NCI-H526 treated with DMSO at 0.1 percent for 48 hours (cell line): ENCODE measurements at places on chromosomes 7 and 10.

DNA sequence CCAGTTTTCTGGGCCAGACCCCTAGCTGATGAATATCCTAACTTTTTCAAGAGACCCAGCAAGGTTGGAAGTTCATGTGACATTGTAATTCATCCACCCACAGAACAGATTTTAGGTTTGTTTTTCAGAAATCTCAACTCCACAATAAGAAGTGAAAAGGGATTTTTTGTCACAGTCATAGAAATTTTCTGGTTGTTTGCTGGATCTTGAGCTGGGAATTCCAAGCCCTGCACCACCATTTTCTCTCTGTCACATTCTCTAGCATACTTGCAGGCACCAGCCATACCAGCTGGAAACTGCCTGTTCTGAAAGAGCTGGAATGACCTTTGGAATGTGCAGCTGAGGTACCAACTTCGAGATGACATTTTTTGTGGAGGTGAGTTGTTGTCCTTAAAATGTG is 8.5 kb downstream of the TAS2R60 start:
- DNase-seq: no peak

DNA sequence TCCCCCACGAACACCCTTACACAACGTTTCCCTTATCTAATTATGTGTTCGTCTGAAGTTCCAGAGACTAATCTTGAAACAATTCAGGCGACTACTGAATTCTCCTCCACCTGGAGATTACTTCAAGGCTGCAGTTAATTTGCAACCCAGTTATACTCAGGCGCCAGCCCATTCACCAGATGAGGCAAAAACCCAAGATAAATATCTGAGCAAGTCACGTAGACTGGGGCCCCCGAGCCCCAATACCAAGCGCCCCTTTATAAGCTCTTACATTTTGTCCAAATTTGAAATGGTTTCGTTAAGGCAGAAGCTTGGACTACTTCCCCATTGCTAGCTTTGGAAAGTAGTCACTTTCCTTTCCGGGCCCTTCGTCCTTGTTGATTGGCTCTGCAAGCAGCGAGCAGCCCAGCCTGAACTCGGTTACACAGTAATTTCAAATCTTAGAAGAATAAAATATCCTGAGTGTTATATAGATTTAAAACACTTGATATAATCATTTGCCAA is 1.2 kb downstream of the TPK1 start:
- DNase-seq: no peak

DNA sequence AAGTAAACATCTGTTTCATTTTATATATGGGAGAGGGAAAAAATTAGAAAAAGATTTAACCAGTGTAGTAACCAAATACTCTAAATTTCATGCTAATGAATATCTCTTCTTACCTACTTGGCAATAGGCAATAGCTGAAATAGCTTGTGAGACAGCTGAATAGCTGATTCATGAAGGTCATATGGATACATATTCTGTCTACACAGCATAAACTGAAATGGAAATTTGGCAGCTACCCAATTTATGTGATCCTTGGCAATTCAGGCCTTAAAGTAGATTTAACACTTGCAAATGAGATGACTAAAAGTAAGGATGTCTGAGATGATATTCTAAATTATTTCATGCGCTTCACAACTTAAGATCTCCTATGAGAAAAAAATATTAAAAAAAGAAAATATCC is 261.2 kb upstream of the SEMA3A start:
- no peak for DNase-seq

DNA sequence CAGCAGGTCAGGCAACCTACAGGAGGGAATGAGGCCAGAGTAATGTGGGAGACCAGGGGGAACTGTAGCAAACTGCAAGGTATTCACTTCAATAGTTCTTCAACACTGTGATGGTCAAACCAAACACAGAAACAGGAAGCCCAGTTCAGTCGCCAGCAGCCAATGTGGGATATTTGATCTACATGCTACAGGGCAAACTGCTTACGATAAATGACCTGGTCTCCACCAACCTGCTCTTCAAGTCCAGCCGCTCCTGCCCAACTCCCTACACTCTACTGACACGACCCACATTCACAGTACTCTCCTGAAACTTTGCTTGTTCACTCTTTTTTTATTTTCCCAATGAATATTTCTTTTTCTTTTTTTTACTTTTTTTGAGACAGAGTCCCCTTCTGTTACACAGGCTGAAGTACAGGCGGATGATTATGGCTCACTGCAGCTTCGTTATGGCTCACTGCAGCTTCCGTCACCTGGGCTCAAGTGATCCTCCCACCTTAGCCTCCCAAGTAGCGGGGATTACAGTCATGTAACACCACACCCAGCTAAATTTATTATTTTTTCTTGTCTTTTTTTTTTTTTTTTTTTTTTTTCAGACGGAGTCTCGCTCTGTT is 42.1 kb downstream of the MDH2 start:
- peak; percentile 46 for DNase-seq

DNA sequence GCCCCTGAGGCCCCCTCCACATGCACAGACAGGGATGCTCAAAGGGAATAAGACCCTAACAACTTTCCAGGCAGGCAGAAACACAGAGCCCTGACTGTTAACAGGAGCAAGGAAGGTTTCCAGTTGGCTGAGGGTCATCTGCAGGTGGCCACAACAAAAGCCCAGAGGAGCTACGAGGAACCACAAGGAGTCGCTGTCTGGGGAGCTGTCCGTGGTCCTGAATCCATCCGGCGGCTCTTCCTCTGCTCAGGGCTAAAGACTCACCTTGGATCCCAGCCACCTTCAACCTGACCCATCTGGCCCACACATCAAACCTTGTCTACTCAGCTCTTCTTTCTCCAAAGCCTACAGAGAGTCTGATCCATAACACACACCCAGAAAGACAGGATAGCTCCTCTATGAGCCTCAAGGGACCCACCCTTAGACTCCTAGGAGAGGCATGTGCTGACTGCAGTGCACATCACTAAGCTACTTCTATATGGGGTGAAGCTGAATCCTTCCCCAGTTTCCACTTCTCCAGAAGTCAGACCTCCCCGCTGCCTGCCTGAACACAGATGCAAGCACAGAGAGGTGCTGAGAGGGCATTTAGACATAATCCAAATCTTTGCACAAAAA is 104.0 kb downstream of the SLIT1 start:
- DNase-seq: no peak

DNA sequence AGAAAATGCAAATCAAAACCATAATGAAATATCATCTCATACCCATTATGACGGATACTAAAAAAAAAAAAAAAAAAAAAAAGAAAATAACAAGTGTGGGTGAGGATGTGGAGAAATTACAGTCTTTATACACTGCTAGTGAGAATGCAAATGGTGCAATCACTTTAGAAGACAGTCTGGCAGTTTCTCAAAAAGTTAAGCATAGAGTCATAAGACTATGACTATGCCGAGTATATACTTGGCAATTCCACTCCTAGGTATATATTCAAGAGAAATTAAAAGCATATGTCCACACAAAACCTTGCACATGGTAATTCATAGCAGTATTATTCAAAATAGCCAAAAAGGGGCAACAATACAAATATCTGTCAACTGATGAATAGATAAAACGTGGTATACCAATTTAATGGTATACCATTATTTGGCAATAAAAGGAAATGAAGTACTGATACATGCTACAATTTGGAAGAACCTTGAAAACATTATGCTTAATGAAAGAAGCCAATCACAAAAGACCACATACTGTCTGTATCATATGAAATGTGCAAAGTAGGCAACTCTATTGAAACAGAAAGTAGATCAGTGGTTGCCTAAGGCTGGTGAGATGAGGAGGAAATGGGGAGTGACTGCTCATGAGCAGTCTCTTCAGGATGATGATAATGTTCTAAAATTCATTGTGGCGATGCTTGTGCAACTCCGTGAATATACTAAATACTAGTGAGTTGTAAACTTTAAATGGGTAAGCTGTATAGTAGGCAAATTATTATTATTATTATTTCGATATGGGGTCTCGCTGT is 90.1 kb upstream of the NANOS1 start:
- DNase-seq: no peak

- DNase-seq: no peak
Observed at GRCh38 chr10:89891006-89891535, 189.7 kb downstream of the KIF20B start.

DNA sequence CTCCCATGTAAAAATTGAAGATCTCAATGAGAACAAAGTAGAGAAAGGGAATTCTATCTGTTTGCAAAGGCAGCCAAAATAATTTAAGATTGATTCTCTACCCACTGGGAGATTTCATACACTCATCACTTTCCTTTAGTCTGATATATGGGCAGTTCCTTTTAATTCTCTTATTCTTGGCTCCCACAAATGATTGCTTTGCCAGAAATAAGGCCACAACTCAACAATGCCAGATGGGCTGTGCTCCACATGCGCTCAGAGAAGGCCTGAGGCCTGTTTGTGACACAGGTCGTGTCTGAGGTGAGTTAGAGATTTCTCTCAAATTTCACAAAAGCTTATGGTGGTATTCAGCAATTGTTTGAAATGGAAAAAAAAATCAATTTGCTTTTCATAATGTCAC is 501.9 kb upstream of the SEMA3D start:
- no peak for DNase-seq

DNA sequence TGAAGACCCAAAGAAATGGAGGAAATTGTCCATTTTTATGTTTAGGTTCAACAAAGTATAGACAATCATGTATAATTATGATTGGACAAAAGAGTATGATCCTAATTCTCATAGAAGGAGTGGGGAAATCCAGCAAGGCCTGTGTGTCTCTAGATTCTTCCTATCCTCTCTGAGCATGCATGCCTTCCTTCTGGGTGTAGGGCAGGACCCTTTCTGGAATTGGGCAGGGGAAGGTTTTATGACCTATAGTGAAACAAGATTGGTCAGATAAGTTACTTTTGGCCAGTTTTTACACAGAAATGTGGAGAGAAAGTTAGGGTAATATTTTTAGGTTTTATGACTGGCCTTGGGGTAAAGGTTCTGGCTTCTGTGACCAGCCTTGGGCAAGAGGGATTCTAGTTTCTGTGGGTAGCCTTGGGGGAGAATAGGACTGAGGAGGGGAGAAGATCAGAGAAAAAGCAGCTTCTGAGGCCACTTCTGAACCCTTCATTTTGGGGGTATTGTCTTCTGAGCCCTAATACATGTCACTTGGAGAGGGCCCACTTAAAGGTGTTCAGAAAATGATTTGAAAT is 289.4 kb downstream of the EXOC4 start:
- no peak for DNase-seq

DNA sequence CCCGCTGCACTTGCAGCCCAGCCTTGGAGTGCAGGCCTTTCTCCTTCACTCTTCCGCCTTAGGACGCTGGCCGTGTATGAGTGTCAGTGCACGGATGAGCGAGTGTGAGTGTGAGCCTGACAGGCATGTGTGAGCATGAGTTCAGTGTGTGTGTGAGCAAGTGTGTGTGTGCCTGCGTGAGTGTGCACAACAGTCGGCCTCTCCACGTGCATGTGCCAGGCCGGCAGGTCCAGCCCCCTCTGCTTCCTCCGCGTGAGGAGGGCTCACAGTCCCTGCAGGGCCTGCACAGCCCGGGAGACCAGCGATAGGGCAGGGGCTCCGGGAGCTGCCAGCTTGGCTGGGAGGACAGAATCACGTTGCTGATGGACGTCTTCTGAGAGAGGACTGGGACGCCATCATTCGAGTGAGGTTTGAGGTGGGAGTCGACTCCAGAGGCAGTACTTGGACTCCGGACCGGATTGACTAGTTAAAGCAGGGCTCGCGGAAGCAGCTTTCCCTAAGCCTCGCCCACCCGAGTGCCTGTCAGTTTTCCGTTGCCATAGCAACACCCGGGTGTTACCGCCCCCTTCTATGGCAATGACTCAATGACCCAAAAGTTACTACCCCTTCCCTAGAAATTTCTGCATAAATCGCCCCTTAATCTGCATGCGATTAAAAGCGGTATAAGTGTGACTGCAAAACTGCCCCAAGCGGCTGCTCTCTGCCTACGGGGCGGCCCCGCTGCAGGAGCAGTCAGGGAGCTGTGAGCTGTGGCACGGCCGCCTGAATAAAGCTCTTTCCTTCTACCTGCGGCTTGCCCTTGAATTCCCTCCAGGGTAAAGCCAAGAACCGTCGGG is 19.6 kb upstream of the CFAP46 start:
- DNase-seq: peak; percentile 3

DNA sequence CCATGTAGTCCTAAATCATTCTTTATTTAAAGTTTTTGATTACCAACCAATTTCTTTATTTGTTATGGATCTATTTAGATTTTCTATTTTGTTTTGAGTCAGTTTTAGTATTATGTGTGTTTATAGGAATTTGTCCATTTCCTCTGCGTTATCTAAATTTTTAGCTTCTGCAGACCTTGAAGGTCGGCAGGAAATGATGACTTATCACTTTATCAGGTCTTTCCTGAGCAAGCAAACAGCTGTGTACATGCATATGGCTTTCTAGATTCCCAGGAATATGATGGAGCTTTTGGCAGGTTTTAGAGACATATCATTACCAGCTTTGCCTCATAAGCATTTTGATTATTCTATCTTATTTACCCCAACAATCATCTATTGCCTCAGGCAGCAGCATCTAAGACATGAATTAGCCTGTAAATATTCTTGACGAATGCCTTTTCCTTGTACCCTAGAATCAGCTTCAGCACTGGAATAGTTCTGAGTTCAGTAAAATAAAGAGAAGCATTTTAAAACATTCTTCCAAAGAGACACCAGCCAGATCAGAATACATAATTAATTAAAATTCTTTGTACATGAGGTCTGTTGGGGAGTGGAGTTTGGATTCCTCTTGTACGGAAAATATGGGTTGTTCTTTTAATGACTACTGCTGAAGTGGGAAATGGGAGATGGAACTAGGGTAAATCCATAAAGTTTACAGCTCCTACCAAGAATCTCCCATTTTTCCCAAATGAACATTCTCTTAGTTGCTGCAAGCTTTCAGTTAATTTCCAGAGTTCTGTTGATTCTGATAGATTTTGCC is 408.8 kb upstream of the SEMA3C start:
- DNase-seq: no peak

DNA sequence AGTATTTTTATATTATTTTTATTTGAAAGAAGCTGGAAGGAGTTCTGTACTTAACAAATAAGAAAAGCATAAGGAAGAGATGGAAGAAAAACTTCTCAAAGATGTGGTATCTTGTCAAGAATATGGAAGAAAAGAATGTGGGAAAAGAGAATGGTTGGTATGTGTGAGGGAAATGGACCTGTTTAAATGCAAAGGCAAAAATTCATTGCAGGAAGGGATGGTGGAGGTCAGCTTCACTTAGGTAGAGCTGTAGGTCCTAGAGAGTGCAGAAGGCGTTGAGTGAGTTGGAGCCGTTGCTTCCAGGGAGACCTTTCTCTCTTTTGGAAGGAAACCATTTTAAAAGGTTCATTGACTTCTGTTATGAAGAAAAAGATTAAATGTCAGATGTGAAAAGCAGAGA is 107.3 kb downstream of the EXOC4 start:
- no peak for DNase-seq

DNA sequence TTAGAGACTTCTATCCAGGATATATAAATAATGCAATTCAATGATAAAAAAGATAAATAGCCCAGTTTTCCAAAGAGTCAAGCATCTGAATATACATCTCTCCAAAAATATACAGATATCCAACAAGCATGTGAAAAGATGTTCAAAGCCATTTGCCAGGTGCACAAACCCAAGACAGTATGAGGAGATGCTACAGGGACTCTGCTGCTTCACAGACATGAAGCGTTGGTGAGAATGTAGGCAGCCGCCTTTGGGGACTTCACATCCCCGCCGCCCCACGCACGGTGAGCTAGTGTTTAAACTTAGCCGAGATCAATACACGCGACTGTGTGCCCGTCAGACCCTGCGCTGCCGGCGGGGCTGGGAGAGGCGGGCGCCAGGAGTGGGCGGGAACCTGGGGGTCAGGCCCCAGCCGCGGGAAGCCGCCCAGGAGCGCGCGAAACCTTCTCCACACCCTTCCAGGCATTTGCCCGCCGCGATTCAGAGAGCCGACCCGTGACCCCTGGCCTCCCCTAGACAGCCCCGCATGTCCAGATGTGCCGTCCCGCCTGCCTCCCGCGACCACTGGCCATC is 927 bp upstream of the ALOX5 start:
- peak; percentile 42 for DNase-seq

- DNase-seq: no peak
Observed at GRCh38 chr7:128931190-128931798, 6.4 kb upstream of the IRF5 start.
